Tibial nerve (tissue), 4 donors: ENCODE measurements at places on chromosomes 7 and 10. TPM values are rescaled to one million over a fixed set of nuclear protein-coding genes. Genes with fewer than 3 reads are reported as not detected.

DNA sequence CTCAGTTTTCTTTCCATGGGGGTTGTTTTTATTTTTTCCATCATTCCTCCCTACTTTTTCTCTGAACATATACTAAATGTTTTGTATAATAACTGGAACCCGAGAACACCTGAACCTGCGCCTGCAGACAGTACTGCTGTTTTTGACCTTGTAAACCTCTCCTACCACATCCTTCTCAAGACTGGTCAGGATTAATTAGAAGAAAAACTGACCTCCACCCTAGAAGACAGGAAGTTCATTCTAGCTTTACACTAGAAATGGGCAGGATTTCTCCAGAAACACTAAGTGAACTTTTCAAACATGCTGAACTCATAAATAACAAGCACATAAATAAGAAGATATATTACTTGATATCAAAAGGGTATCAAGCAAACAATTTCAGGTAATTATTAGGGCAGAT is 751 bp upstream of the HYCC1 start:
- DNase-seq: no peak

DNA sequence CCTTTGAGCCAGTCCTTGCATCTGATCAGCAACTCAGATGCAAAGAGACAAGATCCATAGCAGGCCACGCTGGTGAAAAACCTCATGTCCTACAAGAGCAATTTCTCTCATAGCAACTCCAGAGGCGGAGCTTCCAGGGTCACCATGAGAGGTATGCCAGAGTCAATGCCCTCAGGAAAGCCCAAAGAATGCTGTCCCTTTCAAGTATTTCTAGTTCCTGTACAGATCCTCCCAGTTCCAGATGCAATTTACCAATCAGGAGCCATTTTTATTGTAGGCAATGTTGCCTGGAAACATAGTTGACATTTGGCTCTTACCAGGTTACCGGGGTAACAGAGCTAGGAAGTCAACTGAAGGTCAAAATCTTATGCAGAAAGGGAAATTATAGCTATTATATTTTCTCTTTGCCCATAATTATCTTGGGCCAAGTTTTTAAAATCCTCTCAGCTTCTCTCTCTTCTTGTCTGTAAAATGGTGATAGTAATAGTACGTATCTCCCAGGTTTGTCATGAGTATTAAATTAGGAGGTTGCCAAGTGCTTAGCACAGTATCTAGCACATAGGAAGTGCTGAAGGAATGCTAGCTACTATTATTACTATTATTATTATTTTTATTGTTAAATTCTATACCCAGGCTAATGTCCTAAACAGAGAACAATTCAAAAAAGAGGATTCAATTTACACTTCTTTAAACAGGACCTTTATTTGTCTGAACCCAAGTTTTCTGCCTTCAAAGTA is 46.3 kb upstream of the TM9SF3 start:
- no peak for DNase-seq

DNA sequence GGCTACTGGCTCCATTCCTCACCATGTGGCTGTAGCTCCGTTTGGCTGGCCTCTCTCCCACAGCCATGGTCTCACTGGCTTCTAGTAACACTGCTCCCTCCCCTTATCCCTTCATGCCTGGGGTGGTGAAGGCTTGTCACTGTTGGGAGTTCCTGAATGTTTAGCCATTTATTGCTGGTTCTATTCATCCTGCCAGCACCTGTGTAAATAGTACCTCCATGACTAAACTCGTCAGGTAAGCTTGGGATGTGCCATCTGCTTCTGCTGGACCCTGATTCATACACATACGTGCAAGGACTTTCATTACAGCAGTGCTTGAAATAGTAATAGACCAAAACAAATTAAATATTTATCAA is 61.6 kb downstream of the CCDC71L start:
- DNase-seq: no peak

DNA sequence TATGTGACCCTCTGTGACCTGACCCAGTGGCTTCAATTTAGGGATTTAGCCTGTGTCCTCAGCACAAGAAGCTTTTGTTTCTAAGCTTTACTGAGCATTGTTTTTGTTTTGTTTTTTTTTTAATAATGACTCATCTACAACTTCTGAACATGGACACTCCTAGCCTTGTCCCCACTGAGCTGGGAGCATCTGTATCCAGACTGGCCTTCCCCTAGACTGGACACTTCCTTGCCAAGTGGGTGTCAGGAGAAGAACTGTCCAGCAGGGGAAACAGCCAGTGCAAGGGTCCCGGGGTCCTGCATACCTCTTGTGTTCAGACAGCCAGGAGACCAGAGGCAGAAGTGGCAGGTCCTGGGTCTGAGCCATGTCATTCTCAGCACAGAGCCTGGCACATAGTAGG is 108.6 kb downstream of the TMEM130 start:
- no peak for DNase-seq

DNA sequence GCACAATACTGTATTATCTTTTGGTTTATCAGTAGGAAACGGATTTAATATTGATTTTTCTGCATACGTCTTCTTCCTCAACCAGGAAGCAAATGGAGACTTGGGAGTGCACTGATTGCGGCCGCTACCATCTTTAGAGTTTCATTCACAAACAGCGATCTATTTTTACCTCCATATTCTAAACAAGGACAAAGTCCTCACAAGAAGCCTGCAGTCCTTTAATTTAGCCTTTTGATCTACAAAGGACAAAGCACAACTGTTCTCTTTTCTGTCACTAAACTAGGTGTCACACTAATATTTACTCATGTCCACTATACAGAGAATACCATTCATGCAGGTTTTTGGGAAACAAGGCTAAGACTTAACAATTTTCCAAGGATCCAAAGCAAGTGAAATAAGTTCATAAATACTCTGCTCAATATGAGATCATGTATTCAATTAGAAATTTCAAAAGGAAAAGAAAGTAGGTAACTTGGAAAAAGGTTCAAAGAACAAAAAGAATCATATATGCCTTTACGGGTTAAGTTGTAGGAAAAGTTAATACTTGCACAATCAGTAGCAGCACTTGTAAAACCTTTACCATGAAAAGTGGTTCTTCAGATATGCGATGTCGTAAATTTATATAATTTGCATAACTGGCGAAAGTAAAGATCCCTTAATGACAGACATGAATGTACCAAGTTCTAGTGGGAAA is 92.1 kb downstream of the UPF2 start:
- DNase-seq: no peak

DNA sequence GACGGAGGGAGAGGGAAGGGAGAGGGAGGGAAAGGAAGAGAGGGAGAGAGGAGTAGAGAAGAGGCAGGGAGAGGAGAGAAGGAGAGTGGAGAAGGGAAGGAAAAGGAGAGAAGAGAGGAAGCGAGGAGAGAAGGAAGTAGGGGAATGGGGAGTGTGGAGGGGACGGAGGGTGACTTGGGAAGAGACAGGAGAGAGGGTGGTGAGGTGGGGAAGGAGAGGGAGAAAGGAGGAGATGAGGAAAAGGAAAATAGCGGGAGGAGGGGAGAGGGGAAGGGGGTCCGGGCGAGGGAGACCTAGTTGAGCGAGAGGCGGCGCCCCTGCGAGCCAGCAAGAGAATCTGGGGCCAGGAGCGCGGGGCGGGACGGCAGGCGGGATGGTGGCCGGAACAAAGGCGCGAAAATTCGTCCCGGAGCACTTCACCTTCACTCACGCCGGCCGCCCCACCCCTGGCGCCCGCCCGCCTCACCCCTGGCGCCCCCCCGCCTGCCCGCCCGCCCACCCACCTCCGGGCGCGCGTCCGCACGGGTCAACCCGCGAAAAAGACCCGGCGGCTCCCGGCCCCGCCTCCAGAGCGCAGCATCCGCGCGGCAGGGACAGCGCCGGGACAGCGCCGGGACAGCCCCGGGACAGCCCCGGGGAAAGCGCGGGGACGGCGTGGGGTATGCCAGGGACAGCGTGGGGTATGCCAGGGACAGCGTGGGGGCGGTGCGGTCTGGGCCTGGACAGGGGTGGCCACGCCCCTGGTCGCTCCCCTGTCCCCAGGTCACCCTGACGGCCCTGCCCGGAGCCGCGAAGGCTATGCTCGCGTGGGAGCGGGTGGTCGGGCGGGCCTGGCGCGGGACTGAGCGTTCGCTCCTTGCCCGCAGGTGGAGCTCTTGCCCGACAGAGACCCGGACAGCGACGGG is 4.2 kb downstream of the VSTM2A start:
- no peak for DNase-seq

DNA sequence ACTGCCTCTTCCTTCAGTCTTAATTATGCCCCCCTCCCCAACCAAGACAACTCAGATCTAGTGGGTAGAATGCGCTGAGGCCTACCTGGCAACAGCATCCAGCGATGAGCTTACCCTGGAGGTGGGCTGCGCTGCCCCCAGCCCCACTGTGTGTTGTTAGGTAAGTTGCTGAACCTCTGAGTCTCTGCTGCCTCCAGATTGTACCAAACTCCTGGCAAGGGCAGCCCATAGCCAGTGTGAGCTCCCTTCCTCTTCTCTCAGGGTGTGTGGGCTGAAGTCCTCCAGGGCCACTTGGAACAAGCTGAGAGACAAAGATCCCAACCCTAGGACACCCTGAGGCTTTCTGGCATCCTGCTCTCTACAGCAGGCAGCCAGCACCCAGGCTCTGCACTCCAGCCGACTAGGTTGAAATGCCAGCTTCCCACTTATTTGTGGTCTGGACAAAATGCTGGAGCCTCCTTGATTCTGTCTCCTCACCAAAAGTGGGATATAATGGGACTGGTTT is 135.3 kb downstream of the ARHGAP22 start:
- no peak for DNase-seq

- no peak for DNase-seq
These were observed 634.7 kb upstream of the AUTS2 start for GRCh38 chr7:68963552-68963951.

Gene FAM131B
- 1.3 TPM for total RNA-seq

Gene GNG11
- 21.2 TPM for total RNA-seq

Gene CLEC2L
- total RNA-seq: not detected

Gene NODAL
- total RNA-seq: not detected
